Lung (tissue), 17 donors: ENCODE measurements at places on chromosomes 4 and X. TPM values are rescaled to one million over a fixed set of nuclear protein-coding genes. Genes with fewer than 3 reads are reported as not detected.

GRCh38 chr4:22672519-22672918 lies 20.2 kb upstream of the GBA3 start:
- H3K36me3 ChIP-seq: no peaks in the 10 kb centered on the region
- no peak for DNase-seq
- no peak overlapping the region for H3K4me3 ChIP-seq
- no peaks in the 10 kb centered on the region for H3K27me3 ChIP-seq
- no peaks in the 10 kb centered on the region for H3K4me1 ChIP-seq

DNA sequence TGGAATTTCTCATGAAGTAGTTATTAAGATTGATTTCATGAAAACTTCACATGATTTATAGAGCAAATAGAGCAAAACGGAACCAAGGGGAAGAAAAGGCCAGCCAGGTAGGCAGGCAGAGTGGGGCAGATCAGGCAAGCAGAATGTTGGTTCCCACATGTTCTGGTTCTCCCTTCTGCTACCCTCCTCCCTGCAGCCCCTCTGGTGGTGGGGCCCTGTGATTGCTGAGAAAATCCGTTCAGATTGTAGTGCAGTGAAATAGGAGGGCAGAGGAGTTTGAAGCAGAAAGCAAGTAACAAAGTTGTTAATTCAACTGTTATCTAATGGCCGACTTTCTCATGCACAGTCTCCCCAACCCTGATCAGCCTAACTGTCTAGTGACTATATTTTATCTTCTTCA lies 185.3 kb downstream of the MID1IP1 start:
- no peaks in the 10 kb centered on the region for H3K36me3 ChIP-seq
- no peak overlapping the region for H3K27ac ChIP-seq
- H3K27me3 ChIP-seq: peaks cover 16% of the 10 kb centered on the region
- no peaks in the 10 kb centered on the region for H3K4me1 ChIP-seq
- no peak overlapping the region for H3K4me3 ChIP-seq
- DNase-seq: no peak

Gene MAGEE1
- 1.9 TPM for total RNA-seq

GRCh38 chr4:22483551-22483981 lies 32.3 kb downstream of the ADGRA3 start:
- H3K4me3 ChIP-seq: no peak overlapping the region
- no peaks in the 10 kb centered on the region for H3K27me3 ChIP-seq
- H3K27ac ChIP-seq: no peak overlapping the region
- DNase-seq: peak; percentile 77
- peaks cover 53% of the 10 kb centered on the region for H3K4me1 ChIP-seq

GRCh38 chr4:54940996-54941865 lies 184.2 kb downstream of the KDR start:
- no peak overlapping the region for H3K4me3 ChIP-seq
- H3K27ac ChIP-seq: no peak overlapping the region
- no peaks in the 10 kb centered on the region for H3K27me3 ChIP-seq
- peaks cover 24% of the 10 kb centered on the region for H3K4me1 ChIP-seq

DNA sequence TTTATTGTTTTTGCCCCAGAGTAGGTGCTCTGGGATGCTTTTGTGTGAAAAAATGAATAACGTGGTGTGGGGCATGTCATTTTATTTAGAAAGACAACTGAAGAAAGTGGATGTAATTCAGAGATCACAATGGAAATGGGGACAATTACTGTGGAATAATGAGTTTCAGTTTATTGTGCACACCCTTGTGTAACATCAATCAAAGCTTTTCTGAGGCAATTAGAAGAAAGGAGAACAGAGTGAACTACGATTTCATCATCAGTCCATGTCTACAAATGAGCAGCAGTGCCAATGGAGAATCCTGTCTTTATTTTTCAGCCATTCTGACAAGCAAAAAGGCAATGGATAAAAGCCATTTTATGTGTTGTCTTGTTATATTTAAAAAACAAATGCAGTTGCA lies 339.2 kb downstream of the TMA16 start:
- H3K27ac ChIP-seq: no peak overlapping the region
- no peaks in the 10 kb centered on the region for H3K27me3 ChIP-seq
- DNase-seq: no peak
- H3K4me1 ChIP-seq: no peaks in the 10 kb centered on the region
- H3K4me3 ChIP-seq: no peak overlapping the region

DNA sequence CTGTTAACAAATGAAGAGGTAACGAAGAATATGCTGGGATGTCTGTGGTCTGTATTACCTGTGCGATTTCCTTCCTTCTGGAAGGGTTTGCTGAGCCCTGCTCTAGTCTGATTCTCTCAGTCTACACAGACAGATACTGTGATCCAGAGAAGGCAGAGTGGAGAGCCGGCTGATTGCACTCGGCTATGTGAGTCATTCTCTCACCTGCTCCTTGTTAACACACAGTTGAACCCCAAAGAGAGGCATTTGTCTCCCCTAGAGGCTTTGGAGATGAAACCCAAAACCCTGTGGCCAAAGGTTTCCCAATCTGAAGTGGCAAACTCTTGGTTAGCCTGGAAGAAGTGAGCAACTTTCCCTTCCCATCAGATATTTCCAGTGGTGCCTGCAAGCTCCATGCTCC lies 78.1 kb upstream of the GPC4 start:
- H3K4me3 ChIP-seq: no peak overlapping the region
- peaks cover 12% of the 10 kb centered on the region for H3K27me3 ChIP-seq
- DNase-seq: no peak
- no peak overlapping the region for H3K27ac ChIP-seq
- no peaks in the 10 kb centered on the region for H3K4me1 ChIP-seq
- no peaks in the 10 kb centered on the region for H3K36me3 ChIP-seq

Gene UGT8
- 9.9 TPM for total RNA-seq
